ENCODE measurements at places on chromosomes 2 and 18.

DNA sequence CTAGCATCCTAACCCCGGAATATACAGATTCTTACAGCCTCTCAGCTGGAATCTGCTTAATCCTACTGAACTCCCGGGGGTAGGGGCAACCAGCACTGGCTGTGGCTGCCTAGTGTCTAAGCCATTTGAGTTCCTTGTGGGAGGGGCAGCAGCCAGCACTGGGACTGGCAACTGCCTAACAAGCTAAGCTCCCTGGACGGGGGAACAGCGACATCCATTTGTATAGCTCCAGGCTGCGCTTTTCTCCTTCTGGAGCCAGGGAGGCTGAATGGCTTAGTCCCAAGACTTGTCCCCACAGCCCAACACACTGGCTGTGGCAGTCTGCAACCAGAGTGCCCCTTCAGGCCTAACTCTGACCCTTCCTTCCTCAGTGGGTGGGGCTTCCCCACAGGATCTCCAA is 787.2 kb downstream of the METTL4 start:
- no peak for DNase-seq

DNA sequence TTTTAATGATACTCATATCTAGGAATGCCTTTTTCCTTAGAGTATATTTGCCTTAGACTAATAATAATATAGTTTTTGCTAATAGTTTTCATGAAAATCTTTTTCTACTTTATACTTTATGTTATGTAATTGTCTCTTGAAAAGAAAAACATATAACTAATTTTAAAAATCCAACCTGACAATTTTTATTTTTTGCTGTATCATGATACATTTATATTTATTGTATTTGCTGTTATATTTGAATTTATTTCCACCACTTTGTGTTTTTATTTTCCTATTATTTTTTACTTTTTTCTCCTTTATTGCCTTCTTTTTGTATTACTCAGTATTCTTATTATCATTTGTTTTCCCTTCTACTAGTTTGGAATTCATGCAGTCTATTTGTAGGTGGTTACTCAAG is 85.4 kb downstream of the MBD5 start:
- DNase-seq: no peak

DNA sequence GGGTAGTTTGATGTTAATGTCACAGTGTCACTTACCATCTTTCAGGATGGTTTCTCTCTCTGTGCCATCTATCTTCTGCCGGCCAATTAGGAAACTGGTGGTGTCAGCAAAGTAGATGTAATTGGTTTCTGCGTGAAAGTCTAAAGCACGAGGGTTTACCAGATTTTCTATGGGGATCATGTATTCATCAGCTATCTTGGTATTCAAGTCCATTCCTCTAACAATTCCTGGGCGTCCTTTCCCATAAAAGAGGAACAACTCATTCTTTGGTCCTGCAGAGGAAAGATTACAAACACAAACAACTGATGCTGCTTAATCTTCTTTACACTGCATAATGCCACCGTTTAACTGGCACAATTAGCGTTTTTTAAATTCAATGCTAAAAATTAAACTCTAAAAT is 1081.9 kb downstream of the LRP1B start:
- DNase-seq: no peak

GRCh38 chr18:49944663-49945062 is 131.3 kb upstream of the ACAA2 start:
- peak; percentile 3 for DNase-seq

- DNase-seq: no peak
Observed at GRCh38 chr2:168096158-168096557, 151.2 kb downstream of the STK39 start.

GRCh38 chr2:24435391-24436316 is 55.4 kb upstream of the NCOA1 start:
- DNase-seq: peak; percentile 31

- no peak for DNase-seq
Observed at GRCh38 chr2:147924647-147925046, 79.8 kb downstream of the ACVR2A start.

DNA sequence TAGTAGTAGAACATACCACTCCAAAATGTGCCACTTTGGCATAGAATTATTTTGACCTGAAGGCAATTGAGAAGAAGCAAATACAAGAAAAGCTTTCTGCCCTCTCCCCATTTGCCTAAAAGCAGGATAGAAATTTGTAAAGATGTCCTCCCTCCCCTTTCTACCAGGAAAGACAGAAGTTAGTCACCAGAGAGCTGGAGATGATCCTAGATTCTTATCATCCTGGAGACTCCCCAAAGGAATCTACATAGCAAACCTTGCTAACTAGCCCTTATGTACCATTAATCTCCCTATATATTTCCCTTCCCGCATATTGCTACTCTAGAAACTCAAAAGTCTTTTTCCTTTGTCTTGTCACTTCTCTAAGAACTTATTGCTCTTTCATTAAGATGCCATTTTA is 12.6 kb upstream of the TMEM37 start:
- peak; percentile 14 for DNase-seq

- no peak for DNase-seq
Observed at GRCh38 chr2:121175326-121175725, 109.7 kb downstream of the TFCP2L1 start.

DNA sequence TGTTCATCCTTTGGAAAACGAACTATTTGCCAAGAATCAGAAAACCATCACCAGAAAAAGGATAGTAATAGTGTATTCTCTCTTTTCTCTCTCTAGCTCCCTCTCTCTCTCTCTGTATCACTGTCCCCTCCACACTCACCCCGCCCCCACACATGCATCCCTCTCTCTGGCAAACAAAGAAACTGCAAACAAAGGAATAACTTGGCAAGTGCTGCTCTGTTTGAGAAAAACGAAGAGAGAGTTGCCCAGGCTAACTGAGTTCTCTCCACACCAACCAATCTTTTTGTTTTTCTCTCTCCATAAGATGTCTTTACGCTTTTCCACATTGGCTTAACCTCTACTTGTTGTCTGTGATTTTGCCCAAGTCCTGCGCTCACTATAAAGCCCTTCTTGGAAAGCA is 316.2 kb downstream of the EPHA4 start:
- no peak for DNase-seq

DNA sequence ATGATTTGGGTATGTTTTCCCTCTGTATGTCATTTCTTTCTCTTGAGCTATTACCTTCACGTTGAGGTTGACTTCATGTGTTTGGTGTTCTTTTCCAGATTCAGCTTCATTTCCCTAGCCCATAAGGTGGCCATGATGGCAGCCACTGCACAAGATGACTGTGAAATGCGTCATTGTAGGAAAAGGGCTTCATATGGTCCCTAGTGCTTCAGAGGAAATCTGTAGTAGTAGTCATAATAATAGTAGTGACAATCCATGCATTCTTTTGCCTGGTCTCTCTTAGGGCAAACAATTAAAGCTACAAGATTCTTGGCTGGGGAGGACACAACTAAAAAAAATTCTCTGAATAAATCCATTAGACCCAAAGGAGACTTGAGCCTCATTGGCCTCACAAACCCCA is 28.4 kb downstream of the AOX1 start:
- no peak for DNase-seq

- peak; percentile 20 for DNase-seq
Observed at GRCh38 chr2:63078852-63079606, 28.4 kb downstream of the OTX1 start.

GRCh38 chr2:102053096-102053495 is 61.3 kb downstream of the IL1R2 start:
- no peak for DNase-seq

GRCh38 chr2:150484461-150485021 is 2.9 kb downstream of the RND3 start:
- DNase-seq: peak; percentile 48

DNA sequence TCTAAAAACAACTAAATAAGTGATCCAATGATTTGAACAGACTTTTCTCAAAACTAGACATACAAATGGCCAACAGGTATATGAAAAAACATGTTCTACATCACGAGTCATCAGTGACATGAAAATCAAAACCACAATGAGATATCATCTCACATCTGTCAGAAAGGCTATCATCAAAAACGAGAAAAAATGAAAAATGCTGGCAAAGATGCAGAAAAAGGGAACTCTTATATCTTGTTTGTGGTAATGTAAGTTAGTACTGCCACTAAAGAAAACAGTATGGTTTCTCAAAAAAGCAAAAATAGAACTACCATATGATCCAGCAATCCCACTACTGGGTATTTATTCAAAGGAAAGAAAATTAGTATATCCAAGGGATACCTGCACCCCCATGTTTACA is 255.3 kb upstream of the FBXO11 start:
- DNase-seq: no peak

DNA sequence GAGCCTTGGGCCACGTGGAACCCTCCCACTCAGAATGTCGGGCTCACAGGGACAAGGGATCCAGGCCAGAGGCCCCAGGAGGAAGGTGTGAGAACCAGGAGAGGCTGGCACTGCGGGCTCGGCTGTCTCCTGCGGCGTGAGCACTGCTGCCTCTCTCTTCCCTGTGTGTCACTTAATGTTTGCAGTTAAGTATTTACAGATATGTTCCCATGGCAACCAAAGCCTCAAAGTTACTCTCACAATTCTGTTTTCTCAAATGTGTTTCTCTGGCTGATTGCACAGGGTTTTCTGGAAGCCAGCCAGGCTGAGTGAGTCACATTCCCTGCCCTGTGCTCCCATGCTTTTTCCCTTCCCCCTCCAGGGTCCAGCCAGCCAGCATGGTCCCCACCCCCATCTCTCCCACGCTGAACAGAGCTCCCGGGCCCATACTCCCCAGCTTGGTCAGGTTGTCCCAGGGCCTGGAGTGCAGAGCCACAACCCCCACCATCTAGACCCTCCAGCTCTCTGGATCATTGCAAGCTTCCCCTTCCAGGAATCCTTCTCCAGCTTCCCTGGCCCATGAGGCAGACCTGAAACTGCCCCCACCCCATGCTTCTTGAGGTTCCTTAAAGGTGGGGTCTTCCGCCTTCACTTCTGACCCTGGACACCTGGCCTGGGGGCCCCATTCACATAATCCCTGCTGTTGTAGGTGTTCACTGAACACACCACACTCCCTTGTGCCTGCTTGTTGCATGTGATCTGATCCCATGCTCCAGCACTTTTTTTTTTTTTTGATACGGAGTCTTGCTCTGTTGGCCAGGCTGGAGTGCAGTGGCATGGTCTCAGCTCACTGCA is 265.9 kb downstream of the CELF4 start:
- peak; percentile 98 for DNase-seq

DNA sequence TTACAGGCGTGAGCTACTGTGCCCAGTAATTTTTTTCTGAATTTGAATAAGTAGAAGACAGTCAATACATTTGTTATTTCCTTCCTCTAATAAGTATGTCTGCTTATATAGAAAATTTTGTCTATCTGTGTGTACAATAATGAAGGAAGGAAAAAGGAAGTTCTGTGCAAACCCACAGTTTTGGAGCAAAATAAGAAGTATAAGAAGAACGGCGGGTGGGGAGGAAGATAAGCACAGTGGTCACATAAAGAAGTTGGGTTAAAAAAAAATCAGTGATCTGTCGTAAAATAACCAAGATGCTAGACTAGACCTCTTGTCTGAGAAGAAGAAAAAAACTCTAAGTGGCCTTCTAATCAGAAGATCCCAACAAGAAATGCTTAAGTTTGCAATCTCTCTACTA is 20.2 kb downstream of the MGAT4A start:
- no peak for DNase-seq

DNA sequence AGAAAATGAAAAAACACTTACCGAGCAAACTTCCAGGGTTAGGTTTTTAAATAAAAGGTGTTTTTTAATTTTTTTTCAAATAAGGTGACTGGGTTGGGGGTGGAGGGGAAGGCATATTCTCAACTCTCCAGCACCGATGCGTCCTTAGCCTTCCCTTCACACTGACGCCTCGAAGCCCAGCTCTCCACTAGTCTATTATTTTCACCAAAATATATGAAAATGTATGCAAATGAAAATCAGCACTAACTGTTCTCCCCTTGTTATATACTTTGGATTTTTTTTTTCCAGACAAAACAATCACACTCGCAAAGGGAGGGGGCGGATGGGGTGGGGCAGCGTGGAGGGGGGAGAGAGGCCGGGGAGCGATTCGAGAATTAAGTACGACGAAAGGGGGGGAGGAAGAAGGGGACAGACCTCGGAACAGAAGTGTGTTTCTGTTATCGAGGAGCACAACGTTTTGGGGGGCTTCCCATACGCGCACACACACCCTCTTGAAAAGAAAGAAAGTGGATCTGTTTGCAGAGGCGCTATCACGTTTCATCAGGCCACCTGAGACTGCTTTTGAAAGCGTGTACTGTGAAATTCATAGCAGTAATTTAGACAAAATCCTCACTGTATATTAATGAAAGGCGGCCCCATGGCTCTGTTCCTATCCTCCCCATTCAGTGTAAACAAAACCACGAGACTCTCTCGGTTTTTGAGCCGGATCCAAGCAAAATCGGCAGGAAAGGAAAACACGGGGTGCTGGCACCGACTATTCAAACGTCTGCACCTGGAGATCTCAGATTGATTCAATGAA is 2.4 kb upstream of the POU3F3 start:
- no peak for DNase-seq

DNA sequence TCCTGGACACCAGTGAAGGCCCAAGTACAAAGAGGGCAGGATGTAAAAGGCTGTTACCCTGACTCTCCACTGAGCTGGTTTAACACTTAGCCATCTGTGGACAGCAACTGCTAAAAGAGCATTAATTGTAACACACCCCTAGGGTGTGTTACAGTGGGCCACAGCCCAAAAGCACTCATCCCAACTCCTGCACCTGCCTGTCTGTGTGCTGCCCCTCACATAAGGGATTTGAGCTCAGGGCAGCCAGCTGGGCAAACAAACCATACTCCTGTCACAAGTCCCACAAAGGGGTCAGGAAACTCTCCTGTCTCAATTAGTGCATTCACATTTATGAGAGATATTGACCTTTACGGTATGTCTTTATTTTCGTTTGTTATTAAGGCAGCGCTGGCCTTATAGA is 833.1 kb upstream of the NXPH2 start:
- no peak for DNase-seq

DNA sequence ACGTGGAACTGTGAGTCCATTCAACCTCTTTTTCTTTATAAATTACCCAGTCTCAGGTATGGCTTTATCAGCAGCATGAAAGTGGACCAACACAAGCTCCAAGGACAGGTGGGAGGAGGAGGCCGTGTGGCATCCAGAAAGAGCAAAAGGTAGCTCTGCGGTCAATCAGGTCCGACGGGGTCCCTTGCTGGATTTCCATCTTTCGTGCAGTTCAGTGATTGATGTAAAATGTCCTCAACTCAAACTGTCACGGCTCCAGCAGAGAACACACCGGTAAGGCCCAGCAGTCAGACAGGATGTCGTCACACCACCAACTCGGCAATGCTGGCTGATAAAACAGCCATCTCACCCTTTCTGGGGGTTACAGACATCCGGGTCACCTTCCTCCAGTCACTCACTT is 123.3 kb downstream of the PXDN start:
- no peak for DNase-seq
